GM04504 (cell line): ENCODE measurements at places on chromosomes 11 and 22.

DNA sequence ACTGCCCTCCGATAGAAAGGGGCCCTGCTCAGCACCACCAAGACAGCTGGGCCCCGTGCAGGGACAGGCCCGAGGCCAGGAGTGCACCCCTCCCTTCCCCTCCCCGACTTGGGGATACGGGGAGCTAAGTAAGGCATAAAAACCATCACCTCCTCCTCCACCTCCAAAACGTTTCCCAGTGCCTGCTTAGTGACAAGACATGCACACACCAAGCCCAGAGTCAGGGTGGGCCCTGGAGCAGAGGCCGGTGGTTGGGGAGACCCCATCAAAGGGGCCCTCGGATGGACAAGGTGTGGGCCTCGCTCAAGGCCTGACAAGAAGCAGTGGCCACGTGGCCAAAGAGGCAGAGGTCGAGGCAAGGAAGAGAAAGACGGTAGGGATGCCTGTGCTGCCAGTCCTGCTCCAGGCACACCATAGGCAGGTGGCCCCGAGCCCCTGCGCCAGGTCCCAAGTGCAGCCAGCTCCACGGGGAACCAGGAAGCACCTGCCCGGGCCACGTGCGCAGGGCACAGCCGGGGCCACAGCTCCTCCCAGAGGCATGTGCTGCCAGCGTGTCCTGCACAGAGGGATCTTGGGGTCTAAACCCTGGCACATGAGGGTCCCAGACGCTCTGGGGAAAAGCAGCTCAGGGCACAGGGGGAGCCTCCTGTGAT is 53.0 kb downstream of the BRD1 start:
- DNase-seq, result no peak

GRCh38 chr11:334264-334994 is 13.8 kb upstream of the IFITM3 start:
- DNase-seq, result no peak

DNA sequence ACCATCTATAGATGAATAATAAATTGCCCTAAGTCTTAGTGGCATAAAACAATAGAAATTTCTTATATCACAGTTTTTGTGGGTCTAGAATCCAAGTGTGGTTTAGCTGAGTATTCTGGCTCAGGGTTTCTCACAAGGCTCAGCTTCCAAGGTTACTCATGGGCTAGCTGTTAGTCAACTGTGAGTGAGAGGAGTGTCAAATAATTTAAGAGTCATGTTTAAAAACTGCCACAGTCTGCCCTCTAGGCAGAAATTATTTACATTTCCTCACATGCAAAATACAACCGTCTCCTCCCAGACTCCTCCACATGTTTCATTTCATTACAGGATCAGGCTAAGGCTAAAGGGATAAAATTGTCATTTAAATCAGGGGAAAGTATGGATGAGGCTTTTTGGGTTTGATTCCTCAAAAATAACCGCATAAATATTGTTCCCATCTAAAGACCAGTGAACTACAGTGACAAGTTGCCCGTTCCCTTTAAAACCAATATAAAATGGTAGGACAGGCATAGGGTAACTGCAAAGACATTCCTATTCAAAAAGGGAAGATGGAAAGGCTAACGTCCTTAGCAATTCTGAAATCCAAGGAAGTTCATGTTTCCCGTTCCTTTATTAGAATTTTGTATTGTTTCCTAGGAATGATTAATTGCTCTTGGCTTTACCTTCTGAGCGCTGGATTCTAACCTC is 324.3 kb downstream of the DYNC2H1 start:
- peak; percentile 74 for DNase-seq

DNA sequence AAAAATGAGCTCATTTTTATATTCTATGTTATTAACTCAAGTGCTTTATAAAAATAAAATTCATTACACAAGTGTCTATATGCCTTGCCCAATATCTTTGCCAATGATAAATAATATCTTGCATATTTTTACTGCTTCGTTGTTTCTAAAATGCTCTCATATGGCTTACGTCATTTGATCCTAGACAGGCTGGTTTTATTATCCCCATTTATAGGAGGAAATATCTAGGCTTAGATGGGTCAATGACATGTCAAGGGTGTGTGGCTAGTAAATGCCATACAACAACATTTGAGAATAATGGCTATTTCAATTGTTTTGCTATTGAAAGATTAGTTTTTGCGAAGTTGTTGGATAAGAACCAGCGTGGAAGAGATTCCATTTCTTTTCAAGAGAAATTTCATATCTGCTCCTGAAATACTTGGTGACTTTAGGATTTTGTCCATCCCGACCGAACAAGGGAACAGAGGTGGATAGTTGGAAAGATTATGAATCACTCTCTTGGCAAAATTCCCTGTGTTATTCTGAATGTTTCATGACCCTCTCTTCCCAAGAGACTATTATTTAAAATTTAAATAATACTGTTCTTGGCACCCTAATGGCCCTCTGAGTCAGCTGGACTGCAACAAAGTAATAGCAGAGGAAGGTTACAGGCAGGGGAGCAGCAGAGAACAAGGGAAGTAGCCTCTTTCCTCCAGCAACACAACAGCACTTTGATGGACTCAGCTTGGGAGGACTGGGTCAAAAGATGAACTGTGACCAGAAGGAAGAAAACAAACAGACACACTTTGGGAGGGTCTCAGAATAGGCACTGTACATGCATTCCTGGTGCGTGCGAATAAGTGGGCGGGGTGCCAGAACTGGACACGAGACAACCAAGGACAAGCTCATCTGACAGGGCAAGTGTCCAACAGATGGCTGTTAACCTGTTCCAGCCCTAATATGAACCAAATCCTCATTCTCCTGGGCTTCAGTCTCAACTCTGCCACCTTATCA is 94.5 kb downstream of the ME3 start:
- DNase-seq, result peak; percentile 68

- no peak for DNase-seq
These were observed 20.9 kb downstream of the RCOR2 start for GRCh38 chr11:63896071-63896470.

DNA sequence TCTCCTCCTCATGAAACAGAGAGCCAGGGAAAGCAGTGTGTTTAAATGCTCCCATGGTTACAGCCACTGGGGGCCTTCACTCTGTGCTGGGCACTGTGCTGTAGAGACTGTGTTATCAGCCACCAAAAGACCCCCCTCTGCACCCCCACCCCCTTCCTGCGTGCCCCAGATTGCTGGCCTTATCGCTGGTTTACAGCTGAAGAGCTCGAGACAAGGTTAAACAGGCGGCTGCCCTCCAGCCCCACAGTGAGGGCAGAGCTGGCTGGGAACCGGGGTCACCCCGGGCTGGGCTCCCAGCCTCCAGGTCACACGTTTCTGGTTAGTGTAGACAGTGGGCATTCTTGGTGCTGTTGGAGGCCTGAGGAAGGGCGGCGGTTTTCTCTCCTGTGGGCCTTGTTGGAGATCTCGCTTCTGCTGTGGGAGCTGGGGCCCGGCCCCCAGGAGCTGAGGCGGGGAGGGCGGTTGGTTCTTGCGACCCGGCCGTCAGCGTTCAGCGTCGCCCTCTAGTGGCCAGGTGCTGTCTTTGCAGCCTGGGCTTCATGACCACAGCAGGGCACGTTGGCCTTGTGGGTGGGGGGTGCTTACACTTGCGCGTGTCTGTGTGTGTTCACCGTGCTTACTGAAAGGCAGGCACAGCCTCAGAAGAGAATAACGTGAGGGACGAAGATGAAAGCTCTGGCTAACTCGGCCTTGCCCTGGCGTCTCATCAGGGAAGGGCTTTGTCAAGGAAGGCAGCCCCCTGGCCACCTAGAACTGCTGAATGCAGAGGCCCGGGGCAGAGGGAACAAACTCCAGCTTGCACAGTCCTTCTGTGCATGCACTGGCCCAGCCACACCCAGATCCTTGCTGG is 40.8 kb downstream of the TBC1D22A start:
- no peak for DNase-seq

GRCh38 chr22:46070215-46070802 is 80.0 kb upstream of the PPARA start:
- DNase-seq, result no peak

DNA sequence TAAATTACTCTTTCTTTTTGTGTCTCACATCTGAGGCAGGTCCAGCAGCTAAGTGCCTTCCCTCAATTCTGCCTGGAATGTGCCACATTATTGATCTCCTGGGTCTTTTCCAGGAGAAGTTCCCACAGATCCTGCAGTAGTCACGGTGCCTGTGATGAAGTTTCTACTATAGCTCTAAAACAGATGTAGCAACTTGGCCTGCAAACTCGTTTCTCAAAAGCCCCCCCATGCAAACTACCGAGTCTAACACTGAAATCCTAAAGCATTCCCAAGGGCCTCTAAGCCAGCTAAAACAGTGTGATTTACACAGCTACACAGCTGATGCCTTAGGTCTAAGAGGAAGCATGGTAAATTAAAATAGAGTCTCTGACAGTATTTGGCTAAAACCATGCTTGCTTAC is 54.3 kb downstream of the DDI1 start:
- no peak for DNase-seq

DNA sequence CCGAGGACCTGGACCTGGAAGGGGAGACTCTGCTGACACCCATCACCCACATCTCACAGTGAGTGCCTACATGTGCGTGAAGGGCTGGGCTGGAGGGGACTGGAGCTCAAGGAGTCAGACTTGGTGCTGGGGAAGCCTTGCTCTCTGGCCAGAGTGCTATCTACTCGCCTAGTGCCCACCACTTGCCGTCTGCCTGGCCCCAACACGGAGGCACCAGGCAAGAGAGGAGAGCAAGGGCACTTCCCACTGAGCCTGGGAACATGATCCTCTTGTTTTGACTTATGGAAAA is 37.8 kb downstream of the KCNQ1OT1 start:
- DNase-seq, result no peak

- DNase-seq, result no peak
These were observed 14.2 kb downstream of the GVQW3 start for GRCh38 chr11:76395296-76395695.

- DNase-seq, result no peak
These were observed 13.4 kb upstream of the CCND1 start for GRCh38 chr11:69627551-69627950.
